ENCODE measurements at places on chromosomes 5 and 9. TPM values are rescaled to one million over a fixed set of nuclear protein-coding genes. Genes with fewer than 3 reads are reported as not detected.

PCDHB4 gene
- polyA plus RNA-seq, result 1.3 TPM

DNA sequence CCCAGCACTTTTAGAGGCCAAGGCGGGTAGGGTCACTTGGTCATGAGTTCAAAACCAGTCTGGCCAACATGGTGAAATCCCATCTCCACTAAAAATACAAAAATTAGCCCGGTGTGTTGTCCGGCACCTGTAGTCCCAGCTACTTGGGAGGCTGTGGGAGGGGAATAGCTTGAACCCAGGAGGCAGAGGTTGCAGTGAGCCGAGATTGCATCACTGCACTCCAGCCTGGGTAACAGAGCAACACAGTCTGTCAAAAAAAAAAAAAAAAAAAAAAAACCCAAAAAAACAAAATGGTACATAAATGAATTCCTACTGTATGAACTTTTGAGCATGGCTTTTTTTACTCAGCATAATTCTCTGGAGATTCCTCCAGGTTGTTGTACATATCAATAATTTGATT lies 37.6 kb upstream of the PCAT7 start:
- no peak for DNase-seq

GRCh38 chr5:117888688-117889087 lies 1099.7 kb downstream of the DTWD2 start:
- DNase-seq, result no peak

DNA sequence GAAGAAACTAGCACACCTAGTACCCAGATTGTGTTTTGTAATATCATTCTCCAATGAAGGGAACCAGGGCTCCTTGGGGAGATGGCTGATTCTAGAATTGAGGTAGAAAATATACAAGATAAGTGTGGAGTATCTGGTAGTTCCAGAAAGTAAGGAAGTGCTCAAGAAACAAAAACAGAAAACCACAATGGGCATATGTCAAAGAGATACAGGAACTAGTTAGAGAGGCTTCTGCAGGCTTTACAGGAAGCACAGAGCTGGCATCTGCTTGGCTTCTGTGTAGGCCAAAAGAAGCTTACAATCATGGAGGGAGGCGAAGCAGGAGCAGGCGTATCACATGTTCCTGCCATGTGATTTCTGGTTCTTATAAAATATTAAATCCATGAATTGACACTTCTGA lies 105.7 kb upstream of the TMEM161B start:
- DNase-seq, result no peak

RFESD gene
- polyA plus RNA-seq, result 5.9 TPM

DNA sequence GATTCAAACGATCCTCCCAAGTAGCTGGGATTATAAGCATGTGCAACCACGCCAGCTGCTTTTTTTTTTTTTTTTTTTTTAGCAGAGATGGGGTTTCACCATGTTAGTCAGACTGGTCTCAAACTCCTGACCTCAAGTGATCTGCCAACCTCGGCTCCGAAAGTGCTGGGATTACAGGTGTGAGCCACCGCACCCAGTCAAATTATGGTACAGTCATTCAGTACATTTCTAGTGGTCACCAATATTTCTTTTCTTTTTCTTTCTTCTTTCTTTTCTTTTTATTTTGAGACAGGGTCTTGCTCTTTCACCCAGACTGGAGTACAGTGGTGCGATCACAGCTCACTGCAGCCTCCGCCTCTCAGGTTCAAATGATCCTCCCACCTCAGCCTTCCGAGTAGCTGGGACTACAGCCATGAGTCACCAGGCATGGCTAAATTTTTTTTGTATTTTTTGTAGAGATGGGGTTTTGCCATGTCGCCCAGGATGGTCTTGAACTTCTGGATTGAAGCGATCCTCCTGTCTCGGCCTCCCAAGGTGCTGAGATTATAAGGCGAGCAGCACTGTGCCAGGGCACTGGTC lies 25.4 kb upstream of the DCP2 start:
- DNase-seq, result no peak

DNA sequence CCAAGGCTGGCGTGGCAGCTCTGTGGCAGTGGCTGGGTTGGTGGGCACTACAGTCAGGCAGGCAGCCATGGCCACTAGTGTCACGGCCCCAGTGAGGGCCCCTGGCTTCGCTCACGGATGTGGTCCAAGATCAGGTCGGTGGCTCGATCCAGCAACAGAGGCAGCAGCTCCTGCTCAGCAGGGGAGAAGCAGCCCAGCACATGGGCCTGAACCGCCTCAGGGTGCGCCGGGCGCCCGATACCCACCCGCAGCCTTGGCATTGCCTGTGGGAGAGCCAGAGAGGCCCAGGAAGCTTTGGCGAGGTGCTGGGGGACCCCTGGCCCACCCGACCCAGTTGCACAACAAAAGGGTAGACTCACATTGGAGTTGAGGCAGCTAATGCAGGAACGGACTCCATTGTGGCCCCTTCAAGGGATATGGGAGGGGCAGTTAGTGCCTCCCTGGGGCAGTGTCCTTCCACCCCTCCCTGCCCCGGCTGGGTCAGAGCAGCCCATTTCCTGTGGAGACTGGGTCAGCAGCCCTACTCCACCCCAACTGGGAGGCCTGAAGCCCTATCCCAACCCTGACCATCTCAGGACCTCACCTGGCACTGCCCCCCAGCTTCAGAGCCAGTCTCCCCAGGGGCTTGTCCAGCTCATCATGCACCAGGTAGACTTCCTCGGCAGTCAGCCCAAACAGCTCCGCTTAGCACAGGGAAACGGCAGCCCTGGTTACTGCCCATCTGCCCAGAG lies 1.3 kb downstream of the PTRH1 start:
- no peak for DNase-seq

GRCh38 chr9:98610711-98611110 lies 98.0 kb downstream of the GABBR2 start:
- no peak for DNase-seq

- DNase-seq, result no peak
These were observed 1.3 kb upstream of the POU4F3 start for GRCh38 chr5:146337264-146337904.

BBLN gene
- polyA plus RNA-seq, result 65.4 TPM

CDH9 gene
- 19.9 TPM for polyA plus RNA-seq

PTGR1 gene
- polyA plus RNA-seq, result 175 TPM

DNA sequence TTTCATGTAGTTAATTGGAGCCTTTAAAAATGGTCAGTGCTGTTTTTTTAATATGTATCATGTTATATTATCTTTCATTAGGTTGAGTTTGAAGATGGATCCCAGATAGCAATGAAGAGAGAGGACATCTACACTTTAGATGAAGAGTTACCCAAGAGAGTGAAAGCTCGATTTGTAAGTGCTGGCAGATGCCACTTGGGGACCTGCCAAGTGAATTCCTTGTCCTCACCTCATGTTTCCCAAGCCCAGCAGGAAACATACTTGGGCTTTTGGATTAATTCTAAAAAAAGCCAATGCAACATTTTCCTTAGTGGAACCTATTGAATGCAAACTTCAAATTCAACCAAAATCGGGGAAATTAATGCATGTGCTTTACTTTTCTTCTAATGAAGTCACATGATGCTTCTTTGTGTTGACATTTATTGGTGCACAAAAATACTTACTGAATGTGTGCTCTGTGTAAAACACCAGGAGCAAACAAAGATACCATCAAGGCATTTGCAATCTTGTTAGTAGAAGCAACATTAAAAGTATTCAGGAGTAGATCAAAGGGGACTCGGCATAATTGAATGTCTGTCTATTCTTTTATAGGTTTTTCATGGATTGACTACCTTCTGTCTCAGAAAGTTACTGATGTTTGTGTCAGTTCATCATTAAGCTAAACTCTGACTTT lies 412.1 kb downstream of the KDM4C start:
- no peak for DNase-seq

DNA sequence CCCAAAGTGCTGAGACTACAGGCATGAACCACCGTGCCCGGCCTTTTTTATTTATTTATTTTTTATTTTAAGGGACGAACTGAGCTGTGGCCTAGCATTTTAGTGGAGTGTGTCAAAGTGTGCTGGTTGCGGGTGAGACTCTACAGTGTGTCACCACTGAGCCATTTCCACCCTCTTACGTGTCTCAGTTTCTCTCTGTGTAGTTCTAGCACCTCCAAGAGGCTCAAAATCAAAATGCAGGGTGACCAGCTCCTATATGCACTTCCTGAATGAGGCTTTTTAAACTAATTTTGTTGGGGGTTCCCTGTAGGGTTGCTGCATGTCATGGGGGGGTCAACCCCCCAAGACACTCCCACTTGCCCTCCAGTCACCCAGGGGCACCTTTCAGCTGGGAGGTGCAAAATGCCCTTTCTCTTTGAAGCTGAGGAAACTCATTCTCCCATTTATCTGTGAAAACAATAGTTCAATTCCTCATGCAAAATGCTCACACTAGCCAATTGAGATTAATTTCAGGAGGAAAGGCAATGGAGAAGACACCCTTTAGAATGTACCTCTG lies 69.3 kb downstream of the COL15A1 start:
- no peak for DNase-seq

DNA sequence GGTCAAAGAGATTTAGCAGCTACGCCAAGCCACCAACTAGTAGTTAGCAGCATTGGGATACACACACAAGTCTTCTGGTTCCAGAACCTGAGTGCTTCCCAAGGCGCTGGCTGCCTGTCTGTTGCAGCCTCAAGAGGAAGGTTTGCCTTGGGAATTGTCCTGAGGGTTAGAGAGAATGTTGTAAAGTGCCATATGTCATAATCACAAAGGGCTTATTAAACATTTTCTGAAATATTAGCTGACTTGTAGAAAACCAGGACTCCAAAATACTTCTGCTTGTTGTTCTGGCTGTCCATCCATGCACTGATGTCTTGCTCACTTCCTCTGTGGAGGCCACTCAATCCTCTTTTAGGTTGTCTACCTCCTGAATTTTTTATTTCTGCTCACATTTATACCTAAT lies 46.3 kb downstream of the SLC36A1 start:
- no peak for DNase-seq

DNA sequence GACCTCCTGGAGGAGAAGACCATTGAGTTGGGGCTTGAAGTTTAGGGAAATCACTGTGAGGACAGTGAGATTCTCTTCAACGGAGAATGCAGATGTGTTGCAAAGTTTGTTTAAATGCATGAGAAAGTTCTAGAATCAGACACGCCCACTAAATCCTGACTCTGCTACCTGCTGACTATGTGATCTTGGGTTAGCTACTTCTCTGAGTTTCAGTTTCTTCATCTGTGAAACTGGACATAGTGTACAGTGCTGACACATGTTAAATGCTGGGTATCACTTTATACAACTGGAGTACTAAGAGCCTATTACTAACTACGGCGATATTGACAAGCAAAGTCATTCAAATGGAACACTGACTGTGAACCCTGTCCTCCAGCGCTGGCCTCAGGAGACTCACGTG lies 255.5 kb downstream of the HSPA4 start:
- DNase-seq, result no peak

ZMAT2 gene
- 89.2 TPM for polyA plus RNA-seq

HSPB3 gene
- not detected for polyA plus RNA-seq

DNA sequence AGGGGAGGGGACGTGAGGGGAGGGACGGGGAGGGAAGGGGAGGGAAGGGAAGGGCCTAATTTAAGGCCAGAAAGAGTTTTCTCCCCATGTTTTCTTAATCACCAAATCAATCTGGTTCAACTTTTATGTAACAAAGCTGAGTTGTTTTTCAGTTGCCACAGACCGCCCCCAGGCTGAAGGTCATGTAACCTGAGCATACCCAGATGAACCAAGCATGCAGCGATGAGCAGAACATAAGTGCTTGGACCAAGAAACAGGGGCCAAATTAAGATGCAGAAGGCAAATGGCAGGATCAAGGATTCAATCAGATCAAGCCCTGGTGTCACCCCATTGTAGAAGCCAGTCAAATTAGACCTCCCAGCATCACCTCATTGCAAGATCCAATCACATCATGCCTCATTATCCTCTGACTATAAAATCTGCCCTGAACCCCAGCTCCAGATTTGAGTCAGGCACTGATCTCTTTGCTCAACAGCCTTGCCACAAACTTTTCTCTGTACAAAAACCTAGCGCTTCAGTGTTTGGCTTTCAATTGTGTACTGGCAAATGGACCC lies 113.5 kb upstream of the TNPO1 start:
- no peak for DNase-seq

DNA sequence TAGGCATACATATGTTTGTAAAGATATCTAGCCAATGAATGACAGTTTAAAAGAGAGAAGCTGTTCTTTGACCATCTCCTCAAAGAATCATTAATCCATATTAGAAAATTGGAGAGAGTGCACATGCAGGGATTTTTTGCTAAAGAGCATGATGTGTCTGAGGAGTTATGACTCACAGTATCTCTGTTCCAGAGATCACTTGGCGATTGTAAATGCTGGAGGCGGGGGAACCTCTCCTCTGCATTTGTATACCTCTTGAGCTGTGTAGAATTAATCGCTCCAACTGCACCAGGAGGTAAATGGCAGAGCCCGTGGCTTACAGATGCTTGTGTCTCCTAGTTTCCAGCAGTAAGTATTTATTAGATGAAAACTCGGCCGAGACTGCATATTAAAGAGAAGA lies 3.6 kb upstream of the SPATA31D1 start:
- no peak for DNase-seq

GRCh38 chr9:87216897-87217455 lies 269.7 kb upstream of the GAS1 start:
- DNase-seq, result no peak

PRR16 gene
- polyA plus RNA-seq, result 2.2 TPM

- no peak for DNase-seq
These were observed 147.2 kb upstream of the MOCS2 start for GRCh38 chr5:53256746-53257145.

DNA sequence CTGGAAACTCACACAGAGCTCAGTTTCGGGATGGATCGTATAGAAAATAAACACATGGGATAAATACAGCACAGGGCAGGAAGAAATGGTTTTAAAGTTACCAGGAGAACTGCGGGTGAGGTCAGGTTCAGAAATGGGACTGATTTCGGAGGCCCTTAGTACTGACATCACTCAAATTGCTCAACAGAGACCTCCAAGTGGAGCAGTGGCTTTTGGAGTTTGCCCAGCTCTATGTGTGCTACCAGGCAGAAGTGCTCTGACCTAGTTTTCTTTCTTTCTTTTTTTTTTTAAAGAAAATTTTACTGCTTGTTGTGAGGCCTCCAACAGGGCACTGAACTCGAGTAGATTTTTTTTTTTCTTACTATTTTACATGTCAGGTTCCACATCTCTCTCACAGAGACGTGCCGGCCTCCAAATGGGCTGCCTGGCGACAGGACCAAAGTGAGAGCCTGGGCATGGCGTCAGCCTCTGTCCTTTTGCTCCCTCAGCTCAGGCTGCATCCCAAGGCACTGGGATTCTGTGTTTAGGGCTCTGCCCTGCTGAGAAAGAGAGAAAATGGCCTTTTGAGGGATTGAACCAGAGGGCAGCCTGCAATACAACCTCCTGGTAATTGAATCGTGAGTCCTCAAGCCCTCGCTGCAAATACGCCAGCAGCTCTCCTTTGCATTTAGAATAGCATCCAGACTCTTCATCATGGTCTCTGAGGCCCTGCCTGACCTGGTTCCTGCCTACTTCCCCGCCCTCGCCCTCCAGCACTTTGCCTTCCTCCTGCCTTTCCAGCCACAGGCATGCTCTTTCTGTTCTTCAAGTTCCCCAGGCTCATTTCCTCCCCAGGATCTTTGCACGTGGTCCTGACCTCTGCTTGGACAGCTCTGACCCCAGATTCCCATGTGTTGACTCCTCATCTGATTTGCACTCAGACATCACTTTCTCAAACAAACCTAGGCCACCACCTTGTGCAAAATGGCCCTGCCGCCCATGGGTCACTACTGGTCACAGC lies 173.5 kb downstream of the FGF1 start:
- no peak for DNase-seq

All from left renal pelvis (tissue), 4 donors.